ENCODE measurements at places on chromosomes 1 and 21.

DNA sequence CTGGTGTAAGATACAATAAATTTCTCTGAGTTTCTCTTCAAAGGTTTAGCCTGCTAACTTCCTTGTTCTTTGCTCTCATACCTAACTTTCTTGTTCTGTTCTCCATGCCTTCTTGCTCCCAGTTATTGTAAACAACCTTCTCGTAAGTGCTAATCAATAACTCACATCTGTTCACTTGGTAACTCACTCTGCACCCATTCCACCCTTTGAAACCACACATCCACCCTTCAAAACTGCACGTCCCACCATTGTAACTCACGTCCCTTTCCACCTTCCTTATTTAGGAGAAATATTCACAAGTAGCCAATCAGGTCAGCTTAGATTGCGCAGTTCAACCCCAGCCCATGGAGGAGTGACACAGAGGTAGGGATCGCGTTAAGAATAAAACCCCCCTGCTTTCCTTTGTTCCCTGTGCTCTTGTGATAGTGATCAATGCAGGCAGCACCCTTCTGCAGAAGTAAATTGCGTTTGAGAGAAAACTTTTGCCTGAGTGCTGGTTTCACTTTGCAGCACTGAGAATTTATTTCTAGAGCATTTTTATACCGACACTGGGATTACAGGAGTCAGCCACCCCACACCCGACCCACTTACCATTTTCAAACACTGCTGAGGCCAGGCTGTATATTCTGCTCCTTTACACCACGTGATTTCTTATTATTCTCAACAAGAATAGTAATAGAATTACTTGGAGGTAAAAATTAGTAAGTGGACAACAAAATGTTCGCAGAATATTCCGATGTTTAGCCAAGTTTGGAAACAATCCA lies 789.2 kb upstream of the RGS18 start:
- DNase-seq = no peak

GRCh38 chr1:63861052-63861691 lies 87.4 kb downstream of the ROR1 start:
- DNase-seq = no peak

- no peak for DNase-seq
Observed at GRCh38 chr1:170694172-170694926, 30.4 kb downstream of the PRRX1 start.

- no peak for DNase-seq
Observed at GRCh38 chr21:42148584-42148983, 70.4 kb upstream of the ABCG1 start.

DNA sequence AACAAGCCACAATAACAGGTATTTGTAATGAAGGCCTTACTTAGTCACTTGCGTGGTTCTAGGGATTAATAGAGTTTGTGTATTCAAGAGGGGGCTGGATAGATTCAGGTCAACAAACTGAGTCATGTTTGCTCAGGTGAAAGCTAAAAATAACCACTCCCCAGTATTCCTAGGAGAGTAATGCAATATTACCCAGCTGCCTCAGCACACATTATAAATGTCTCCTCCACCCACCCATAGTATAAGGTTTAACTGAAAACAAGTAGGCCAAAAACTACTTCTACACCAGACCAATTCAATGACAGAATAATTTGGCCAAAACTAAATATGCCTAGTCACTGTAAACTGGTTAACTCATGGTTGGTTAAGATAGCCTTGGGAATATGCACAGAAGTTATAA lies 34.4 kb downstream of the WLS start:
- no peak for DNase-seq

DNA sequence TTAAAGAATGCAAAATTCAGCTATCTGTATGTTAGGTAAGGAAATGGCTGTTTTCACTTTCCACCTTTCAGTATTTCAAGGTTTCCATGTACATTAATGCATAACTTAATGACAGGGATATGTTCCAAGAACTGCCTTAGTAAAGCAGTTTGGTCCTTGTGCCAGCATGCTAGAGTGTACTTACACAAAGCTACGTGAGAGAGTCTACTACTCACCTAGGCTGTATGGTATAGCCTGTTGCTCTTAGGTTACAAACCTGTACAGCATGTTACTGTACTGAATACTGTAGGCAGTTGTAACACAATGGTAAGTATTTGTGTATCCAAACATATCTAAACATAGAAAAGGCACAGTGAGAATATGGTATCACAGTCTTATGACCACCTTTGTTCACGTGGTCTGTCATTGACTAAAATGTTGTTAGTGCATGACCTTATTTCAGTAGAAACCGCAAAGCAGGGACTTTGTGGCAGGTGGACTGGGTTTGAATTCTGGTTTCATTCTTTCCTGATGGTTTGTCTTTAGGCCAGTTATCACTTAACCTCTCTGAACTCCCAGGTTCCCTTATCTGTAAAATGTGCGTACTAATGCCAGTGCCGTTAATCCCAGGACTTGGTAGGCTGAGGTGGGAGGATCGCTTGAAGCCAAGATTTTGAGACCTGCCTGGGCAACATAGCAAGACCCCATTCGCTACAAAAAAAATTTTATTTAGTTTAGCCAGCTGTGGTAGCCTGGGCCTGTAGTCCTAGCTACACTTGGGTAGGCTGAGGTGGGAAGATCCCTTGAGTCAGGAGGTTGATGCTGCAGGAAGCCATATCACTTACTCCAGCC lies 4.9 kb downstream of the SMYD2 start:
- no peak for DNase-seq

DNA sequence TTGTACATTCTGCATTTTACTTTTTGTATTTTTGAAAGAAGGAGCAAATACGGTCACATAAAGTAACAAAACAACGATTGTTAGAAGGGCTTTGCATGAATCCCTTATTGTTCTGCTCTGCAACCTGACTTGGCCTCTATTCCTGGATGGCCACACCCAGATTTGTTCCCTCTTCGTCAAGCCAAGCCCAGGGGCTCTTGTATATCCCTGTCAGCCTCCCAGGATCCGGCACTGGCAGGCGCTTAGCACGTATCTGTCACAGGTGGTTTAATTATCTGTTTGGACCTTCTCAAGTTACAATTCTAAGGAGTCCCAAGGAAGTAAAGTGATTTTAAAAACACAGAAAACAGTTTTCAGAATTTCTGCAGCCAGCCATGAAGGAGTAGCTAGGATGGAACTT lies 28.0 kb downstream of the CRYAA start:
- no peak for DNase-seq

GRCh38 chr1:86739648-86740509 lies 35.5 kb downstream of the SH3GLB1 start:
- no peak for DNase-seq

DNA sequence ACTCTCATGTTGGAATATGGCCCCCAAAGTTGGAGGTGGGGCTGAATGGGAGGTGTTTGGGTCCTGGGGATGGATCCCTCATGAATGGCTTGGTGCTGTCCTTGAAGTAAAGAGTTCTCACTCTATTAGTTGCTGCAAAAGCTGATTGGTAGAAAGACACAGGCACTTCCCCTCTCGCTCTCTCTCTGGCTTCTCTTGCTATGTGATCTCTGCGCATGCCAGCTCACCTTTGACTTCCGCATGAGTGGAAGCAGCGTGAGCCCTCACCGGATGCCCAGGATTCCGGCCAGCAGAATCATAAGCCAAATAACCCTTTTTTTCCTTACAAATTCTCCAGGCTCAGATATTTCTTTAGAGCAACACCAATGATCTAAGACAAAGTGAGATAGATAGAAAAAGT lies 20.9 kb upstream of the CCSAP start:
- no peak for DNase-seq

GRCh38 chr1:100700586-100700985 lies 19.0 kb upstream of the VCAM1 start:
- DNase-seq = no peak

DNA sequence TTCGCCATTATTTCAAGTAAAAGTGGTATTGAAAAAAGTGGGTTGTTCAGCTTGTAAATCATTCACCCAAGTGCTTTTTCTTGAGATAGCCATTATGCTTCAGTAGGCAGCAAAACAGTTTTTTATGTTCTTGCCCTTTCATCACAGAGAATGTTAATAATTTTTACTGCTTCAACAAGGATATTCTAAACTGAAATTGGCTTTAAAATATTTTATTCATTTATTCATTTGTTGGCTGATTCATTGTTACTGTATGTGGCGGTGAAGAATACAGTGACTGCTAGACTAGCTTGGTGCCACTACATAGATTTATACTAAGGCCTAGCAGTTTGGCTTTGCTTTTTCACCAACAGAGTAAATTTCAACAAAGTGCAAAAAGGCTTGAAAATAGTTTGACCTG lies 121.5 kb downstream of the OLFML2B start:
- no peak for DNase-seq

GRCh38 chr21:37503848-37504467 lies 137.4 kb downstream of the DYRK1A start:
- no peak for DNase-seq

DNA sequence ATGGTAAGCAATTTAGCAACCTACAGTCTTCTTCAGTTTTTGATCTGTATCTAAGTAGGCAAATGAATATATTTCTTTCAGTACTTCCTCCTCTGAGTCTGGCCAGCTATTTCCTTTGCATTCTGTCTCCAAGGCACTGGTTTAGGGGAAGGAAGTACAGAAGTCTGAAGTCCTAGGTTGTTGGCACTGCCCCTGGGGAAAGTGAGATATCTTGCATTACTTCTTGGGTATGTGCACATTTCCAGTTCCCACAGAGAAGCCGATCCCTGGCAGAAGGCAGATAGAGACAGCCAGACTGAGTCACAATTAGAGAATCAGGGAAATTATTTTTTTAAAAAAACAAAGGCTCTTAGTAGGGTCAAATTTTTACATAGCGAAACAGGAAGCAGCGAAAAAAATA lies 98.8 kb downstream of the RASAL2 start:
- DNase-seq = no peak

GRCh38 chr1:84912726-84913554 lies 19.9 kb upstream of the LPAR3 start:
- DNase-seq = no peak

DNA sequence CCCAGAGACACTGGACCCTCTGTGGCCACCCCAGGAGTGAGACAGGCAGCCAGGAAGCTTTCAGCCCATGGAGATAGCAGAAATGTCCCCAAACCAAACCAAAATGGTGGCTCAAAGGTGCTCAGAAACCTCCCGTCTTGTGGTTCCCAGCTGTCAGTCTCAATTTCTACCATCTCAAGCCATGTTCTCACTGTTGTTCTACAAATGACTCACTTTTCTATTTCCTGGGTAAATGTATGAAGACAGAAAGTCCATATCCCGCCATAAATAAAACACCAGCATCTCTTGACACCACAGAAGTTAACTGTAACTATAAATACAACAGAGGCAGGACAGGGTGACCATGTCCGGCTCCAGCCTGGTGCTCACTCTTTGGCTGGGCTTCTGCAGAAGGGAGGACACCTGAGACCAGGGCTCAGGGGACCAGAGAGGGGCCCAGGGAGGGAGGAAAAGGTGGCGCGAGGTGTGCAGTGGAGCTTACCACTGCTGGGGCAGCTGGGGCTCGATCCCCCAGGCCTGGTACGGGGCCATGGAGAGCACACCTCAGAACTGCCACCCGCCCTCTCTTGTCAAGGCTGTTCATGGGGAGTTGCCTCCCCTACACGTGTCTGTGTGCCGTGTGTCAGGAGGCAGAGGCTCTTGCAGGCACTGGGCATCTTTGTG lies 43.6 kb downstream of the EPHB2 start:
- DNase-seq = no peak

DNA sequence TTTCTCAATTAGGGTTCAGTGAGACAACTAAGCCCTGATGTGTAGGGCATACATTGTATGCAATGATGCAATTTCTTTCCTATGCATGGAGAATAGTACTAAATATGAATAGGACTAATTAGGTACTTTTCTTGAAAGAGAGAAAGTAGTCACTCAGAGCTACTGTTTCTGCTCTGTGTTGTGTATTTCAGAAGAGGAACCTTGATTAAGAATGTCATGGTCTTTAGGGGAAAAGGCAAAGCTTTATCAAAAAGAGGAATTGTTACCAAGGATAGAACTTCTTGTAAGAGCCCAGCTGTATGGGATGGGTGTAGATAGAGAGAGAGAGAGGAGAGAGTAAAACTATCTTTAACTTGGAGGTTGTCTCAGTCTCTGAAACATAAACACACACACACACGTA lies 49.1 kb downstream of the HLX start:
- no peak for DNase-seq

DNA sequence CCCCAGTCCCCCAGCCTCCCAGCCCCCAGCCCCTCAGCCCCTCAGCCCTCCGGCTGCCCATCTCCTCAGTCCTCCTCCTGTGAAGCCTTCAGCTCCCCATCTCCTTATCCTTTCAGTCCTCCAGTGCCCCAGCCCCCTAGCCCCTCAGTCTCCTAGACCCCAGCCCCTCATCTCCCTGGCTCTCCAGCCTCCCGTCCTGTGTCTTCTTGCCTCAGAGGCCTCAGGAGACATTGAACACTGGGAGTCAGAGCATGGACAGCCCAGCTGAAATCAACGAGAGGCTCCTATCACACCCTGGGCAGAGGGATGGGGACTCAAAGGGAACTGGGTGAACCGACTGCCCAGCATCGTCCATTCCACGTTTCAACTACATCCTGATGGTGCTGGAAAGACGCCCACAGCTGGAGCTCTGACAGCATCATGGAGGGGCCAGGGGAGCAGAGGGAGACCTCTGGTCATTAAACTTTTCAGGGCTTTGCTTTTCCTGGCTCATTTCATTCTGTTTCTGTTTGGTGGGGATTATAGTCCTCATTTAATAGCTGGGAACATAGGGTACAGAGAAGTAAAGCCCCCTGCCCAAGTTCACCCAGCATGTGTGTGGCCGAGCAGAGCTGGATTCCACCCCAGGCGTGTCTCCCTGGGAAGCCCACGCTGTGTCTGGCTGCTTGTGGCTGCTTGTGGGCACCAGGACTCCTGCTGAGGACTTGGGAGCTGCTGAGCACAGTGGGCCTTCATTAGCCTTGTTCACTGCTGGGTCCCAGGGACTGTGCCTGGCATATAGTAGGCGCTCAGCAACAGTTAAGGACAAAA lies 396.7 kb downstream of the PTPRU start:
- DNase-seq = no peak

DNA sequence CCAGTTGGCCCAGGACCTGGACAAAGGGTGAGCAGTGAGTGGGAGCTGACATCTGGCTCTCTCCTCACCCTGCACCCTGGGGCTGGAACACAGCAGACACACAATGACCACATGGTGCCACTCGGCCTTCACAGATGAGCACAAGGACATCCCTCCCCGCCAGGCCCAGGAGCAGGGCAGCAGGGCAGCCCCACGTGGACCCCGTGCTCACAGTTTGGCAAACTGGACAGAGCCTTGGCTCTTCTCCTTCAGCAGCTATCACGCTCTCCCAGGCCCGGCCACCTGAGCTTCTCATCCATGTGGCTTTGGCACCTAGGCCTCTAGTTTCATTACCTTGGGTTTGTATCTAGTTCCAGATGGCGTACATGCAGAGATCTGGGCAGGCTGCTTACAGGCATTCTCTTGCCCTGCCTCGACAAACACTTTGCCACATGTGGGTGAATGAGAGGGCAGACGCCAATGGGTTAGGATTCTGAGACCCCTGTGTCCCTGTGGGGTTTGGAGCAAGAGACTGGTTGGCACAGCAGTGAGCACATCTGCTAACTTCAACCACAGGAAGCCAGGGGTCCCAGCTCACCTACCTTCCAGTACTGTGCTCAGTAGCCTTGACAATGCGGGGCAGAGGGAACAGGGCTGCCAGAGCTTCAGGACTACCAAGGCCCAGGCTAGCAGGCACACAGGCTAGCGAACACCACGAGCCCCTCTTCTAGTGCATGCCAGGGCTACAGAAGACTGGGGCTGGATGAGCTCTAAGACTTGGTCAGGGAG lies 3.4 kb upstream of the PTPRF start:
- no peak for DNase-seq
